ENCODE measurements at places on chromosomes 5 and 9.

- DNase-seq, result peak; percentile 32
Measured at GRCh38 chr5:150544611-150545219, 36.8 kb downstream of the NDST1 start.

GRCh38 chr9:116270546-116270945 is 117.0 kb downstream of the PAPPA start:
- DNase-seq, result no peak

DNA sequence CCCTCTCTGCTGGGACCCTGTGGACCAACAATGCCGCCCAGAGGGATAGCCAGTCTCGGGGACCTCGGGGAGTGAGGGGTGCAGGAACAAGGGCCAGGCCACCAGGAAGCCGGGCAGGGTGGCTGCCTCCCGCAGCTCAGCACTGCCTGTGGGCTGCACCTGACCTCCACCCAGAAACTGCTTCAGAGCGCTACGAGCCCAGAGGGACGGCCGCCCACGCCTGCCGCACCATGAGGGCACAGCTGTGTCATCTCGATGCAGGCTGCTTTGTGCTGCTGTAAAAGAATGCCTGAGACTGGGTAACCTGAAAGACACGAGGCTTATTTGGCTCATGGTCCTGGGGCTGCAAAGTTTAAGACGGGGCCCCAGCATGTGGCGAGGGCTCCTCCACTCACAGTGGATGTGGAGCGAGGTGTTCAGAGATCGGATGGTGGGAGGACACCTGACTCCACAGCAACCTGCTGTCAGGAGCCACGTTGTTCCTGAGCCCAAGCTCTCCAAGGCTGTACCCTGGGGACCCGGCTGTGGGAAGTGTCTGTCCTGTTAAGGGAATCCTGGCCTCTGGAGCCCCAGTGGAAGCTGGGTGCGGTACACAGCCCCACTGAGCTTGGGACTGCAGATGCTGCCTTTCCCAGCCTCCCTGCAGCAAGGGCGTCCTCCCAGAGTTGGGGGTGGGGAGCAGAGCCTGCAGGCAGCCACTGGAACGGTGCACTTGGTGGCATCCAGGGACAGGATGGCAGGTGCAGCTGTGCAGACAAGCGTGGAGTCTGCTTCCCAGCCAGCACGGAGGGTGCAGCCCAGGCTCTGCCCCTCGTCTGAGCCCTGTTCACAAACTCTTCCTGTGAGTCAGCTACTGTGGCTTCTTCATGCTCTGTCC is 11.8 kb upstream of the ZDHHC11 start:
- peak; percentile 8 for DNase-seq

DNA sequence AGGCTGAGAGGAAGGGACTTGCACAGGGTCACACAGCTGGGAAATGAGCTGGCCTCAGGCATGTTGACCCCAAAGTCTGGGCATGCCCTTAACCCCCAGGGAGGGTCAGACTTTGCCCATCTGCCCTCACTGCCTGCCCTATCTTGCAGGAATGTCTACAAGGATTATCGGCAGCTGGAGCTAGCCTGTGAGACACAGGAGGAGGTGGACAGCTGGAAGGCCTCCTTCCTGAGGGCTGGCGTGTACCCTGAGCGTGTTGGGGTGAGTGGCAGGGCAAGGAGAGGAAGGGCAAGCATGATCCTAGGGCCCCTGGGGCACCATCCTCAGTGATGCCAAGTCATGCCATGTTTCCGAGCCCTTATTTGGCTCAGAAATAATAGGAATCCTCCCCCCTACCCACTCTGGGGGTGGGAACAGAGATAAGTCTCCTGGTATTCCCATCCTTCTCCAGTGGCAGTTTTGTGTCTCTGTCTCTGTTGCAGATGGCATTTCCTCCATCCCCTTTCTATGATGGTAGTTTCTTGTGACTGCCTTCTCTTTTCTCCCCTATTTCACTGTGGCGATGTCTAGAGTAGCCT is 28.5 kb downstream of the GOLGA2 start:
- no peak for DNase-seq

GRCh38 chr9:131503626-131504465 is 1.1 kb downstream of the POMT1 start:
- peak; percentile 43 for DNase-seq

DNA sequence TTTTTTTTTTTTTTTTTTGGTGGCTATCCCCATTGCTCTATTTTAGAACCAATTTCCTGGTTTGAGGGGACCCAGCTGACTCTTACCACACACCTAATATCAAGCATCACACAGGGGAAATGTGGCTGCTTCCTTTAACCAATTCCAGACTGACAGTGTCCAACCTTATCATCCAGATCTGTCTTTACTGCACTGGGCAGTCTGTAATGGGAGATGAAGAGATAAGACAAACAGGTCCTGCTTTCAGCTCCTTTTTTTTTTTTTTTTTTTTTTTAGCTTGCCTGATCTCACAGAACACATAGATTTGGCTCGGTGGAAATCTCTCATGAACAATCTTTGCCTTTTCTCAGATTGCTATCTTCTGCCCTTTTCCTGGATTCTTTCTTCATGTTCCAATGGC is 198.8 kb upstream of the TYRP1 start:
- no peak for DNase-seq

DNA sequence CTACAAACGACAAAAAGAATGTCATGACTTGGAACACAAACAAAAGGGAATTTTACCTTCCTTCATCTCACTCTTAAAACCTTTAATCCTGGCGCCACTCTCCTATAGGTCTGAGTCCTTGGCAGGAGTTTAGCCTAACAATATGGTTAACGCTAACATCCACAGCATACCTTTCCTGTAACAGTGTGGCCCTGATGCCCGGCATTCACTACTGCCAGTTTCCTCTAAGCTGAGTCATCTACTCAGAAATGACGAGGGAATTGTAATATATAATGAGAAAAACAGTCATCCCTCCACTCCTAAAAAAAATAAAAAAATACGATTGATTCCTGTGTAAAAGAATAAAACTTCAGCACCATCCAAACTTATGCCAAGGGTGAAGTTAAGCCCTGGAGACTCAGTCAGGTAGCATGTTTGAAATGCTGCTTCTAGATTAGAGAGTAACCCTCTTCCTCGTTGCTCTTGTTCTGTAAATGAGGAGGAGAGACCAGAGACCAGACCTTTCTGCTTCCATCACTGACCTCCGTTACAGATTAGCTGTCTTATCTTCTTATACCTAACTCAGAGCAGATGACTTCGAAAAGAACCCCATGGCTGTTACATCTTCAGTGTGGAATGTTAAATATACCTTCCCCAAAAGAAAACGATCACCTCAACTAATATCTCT is 37.4 kb downstream of the CCDC125 start:
- peak; percentile 7 for DNase-seq

- no peak for DNase-seq
Measured at GRCh38 chr9:92965061-92965758, 17.9 kb downstream of the FGD3 start.

DNA sequence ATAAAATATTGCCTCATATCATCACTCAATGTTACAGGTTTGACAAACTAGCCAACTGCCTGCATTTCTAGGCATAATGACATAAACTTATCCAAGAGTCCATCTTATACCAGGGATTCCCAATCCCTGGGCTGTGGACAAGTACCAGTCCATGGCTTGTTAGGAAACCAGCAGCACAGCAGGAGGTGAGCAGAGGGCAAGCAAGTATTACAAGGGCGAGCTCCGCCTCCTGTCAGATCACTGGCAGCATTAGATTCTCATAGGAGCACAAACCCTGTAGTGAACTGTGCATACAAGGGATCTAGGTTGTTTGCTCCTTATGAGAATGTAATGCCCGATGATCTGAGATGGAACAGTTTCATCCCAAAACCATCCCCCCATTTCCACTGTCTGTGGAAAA is 144.9 kb downstream of the PRKACG start:
- DNase-seq, result no peak

Measured in renal cortical epithelial cell (primary cell).